ENCODE measurements at places on chromosomes 13 and 19. TPM values are rescaled to one million over a fixed set of nuclear protein-coding genes. Genes with fewer than 3 reads are reported as not detected.

GRCh38 chr13:46844431-46844830, 47.5 kb upstream of the ESD start:
- DNase-seq: no peak

DNA sequence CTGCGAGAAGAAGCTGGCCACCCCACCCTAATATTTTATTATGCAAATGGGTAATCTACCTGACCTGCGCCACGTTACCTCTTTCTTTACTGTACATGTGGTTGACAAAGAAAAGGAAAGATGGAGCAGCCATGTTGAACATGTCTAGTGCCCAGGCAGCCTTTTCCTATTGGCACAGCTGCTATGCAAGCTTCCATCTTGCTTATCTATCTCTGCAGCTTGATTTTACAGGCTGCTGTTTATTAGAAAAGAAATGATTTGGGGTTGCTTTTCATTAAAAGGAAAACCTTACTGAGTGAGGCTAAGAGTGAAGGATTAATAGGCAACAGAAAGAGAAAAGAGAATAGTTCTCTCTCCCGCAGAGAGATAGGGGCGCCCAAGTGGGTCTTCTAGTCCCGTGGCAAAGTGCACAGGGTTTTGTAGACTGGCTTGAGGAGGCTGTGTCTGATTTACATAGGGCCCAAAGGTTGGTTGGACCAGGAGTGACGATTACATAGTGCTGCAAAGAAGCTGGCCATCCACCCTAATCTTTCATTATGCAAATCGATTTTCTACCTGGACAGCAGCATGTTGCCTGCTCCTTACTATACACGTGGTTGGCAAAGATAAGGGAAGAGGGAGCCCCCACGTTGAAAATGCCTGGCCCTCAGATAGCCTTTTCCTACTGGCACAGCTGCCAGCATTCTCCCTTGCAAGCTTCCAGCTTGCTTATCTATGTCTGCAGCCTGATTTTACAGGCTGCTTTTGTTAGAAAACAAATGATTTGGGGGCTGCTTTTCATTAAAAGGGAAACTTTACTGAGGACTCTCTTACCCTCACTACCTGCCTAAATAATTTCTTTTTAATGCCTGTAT, 28.3 kb downstream of the OR10H4 start:
- no peak for DNase-seq

DNA sequence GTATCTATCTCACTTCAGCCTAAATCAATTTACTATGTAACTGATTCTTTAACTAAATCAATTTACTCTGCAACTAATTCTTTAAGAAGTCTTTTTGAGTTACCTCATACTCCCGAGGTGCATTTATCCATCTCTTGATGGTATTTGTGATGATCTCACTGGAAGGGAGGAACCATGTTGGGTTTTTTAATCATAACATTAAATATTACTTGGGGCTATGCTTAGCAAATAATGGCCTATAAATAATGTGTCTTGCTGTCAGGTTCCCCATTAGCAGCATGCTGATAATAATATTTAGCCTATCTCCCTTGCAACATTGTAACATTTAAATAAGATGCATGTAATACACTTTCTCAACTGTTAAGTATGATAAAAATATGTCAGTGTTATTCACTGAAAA, 411.3 kb downstream of the SLITRK1 start:
- no peak for DNase-seq

GRCh38 chr19:55540619-55541018, 3.7 kb upstream of the SBK2 start:
- DNase-seq: no peak

- DNase-seq: no peak
These were observed 1.5 kb downstream of the KCNN1 start for GRCh38 chr19:17968362-17968761.

- DNase-seq: no peak
These were observed 6.2 kb upstream of the GP6 start for GRCh38 chr19:55044286-55044685.

GRCh38 chr13:60617991-60618733, 221.1 kb downstream of the TDRD3 start:
- no peak for DNase-seq

FBXO27 gene
- total RNA-seq: 5.0 TPM
